Stimulated activated CD4-positive, alpha-beta T cell treated with anti-CD3 and anti-CD28 coated beads, Interleukin-4, amount 100 ng/mL, for 1 hour (primary cell): ENCODE measurements at places on chromosomes 12 and 14.

- DNase-seq, result no peak
Observed at GRCh38 chr12:26091822-26092221, 33.0 kb downstream of the BHLHE41 start.

DNA sequence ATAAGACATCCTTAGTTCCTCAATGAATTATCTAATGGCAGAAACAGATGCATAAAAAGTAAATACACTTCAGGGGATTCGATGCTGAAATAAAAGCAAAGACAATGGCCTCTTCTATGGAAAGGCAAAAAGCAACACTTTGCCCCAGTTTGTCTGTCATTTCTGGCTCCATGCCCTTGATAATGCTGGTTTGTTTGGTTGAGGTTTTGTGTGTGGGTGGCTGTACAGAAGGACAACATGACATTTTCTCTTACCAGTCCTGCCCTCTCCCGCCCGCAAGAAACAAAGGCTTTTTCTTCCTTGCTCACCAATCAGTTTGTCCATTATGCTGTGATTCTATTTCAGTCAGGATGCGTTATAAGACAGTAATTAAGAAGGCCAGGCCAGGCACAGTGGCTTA, 18.1 kb upstream of the WDR89 start:
- DNase-seq, result no peak

DNA sequence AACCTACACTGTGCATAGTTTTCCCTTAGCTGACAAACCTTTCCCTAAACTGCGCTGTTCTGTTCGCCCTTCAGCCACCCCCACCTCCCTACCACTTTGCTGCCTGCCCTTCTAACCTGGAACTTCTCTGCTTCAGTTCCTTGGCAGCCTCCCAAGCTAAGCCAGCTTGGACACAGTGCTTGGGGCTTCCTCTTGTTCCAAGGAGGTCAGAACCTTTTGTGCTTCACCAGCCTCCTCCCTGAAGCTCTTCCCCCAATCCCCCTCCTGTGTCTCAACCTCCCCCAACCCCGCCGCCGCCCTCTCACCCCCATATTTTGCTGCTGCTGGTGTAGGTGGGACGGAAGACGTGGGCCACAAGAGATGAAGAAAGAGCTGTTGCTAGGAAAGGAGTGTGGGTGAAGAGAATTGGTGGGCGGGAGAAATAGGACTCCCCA, 8.1 kb upstream of the RIC8B start:
- peak; percentile 26 for DNase-seq

DNA sequence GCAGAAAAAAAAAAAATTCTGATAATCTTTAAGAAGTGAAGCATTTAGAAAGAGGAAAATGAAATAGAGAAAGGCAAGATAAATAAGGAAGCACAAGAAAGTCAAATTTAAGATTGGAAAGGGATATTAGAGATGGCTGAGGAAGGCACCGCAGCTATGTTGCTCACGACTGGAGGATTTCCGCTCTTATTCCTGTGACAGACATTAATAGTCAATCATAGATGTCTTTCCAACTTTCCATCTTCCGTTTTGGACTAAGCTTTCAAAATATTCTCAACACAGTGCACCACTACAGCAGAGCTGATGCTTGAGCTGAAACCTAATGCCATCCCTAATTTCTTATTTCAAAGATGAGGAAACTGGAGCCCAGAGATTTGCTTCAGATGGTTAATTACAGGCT, 290.6 kb downstream of the FOXN3 start:
- no peak for DNase-seq

- DNase-seq, result no peak
Observed at GRCh38 chr12:111953455-111953854, 59.5 kb downstream of the TMEM116 start.

- DNase-seq, result no peak
Observed at GRCh38 chr14:38158468-38158867, 49.2 kb upstream of the SSTR1 start.

- no peak for DNase-seq
Observed at GRCh38 chr14:54882521-54882920, 20.1 kb downstream of the GCH1 start.

GRCh38 chr14:103530390-103530789, 1.4 kb downstream of the TRMT61A start:
- no peak for DNase-seq

DNA sequence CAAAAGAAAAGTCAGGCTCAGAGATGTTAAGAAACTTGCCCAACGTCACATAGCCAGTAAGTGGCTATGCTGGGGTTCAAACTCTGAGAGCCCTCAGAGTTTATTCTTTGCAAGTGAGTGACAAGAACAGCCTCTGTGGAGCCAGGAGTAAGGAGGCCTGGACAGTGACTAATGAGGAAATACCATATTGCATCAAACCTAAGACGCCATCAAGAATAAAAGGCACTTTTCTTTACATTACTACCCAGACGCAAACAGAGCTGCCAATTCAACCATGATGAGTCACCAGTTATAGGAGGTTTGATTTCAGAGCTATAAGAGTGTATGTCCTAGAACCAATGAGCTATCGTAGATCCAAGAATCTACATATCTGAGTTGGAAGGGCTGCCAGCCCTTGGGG, 9.4 kb downstream of the TNFRSF1A start:
- no peak for DNase-seq

DNA sequence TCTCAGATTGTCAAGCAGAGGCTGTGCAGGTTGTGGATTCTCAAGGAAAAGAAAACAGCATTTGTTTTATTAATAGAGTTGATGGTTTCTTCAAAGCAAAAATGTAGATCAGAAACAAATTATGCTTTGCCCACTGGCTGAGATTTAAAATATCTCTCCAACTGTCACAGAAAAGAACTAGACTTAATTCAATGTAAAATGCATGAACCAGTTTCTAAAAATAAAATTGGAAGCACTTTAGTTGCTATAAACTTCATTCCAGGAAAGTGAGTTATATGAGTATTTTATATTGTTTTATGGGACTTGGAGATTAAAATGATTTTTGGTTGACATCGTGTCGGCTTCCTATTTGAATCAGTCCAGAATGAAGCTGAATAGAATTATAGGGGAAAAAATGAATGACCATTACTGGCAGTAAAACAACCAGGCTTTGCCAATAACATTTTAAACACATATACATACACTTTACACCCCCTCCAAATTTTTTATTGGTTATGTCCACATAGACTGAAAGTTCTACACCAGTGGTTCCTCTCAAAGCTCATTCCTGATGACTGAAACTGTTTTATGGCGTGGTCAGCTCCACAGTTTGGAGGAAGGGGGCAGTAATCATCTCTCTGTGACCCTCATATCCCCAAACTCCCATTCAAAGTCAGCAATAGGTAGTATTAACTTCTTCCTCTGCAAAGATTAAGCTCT, 55.5 kb upstream of the DAAM1 start:
- no peak for DNase-seq

- no peak for DNase-seq
Observed at GRCh38 chr14:79660053-79660939, 551.0 kb downstream of the DIO2 start.

GRCh38 chr14:24634158-24634557, at the start of gene GZMB:
TSS of gene GZMB (minus strand) at chr14:24634190. CDS start at chr14:24634160, 30 bp downstream.
- DNase-seq, result peak; percentile 12
